Activated CD4-positive, alpha-beta T cell treated with anti-CD3 and anti-CD28 coated beads, Interleukin-2, amount 50 U/mL, for 24 hours (primary cell): ENCODE measurements at places on chromosomes 5 and 9.
A peak's percentile ranks its signal among the peaks of the same experiment; 100 is the strongest.

GRCh38 chr9:15889555-15889954 is 336.7 kb downstream of the CCDC171 start:
- no peak for DNase-seq

DNA sequence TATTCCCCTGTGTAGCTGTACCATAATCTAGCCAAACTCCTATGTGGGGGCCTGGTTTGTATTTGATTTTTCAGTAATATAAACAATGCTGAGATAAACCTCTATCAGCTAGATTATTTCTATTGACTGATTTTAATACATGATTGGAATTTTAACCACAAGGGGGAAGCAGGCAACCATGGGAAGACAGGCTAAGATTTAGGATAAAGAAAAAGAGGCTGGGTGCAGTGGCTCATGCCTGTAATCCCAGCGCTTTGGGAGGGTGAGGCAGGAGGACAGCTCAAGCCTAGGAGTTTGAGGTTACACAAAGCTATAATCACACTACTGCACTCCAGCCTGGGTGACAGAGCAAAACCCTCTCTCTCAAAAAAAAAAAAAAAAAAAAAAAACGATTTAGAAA is 18.1 kb upstream of the GPX3 start:
- DNase-seq, result no peak

DNA sequence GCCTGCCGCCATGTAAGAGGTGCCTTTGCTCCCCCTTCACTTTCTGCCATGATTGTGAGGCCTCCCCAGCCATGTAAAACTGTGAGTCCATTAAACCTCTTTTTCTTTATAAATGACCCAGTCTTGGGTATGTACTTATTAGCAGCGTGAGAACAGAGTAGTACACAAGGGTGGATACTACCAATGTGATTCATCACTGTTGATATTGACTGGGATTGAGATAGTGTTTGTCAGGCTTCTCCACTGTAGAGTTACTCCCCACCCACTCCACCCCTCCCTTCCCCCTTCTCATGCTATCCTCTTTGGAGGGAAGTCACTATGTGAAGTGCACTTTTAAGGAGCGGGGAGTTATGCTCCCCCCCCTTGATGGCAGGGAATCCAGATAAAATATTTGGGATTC is 11.4 kb upstream of the CRHBP start:
- DNase-seq, result no peak

DNA sequence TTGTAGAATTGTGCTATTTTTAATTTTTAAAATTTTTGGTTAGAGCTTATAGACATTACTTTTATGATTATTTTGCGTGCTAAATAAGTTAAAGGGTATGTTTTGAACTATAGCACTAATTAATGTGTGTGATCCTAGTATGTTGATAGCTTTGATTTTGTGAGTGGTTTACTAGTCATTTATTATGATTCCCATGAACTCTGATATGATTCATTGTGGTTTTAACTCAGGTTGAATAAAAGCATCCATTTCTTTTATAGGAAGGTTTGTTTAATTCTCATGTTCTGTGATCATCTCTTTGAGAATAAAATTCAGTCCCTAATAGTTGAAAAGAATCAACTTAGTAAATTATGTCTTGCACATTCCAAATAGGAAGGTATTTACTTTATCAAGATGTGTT is 22.5 kb downstream of the C5orf22 start:
- DNase-seq, result no peak

- DNase-seq, result no peak
These were observed 132.7 kb upstream of the ERCC6L2 start for GRCh38 chr9:95742821-95743220.

GRCh38 chr5:125177340-125177739 is 430.9 kb upstream of the ZNF608 start:
- DNase-seq, result no peak

DNA sequence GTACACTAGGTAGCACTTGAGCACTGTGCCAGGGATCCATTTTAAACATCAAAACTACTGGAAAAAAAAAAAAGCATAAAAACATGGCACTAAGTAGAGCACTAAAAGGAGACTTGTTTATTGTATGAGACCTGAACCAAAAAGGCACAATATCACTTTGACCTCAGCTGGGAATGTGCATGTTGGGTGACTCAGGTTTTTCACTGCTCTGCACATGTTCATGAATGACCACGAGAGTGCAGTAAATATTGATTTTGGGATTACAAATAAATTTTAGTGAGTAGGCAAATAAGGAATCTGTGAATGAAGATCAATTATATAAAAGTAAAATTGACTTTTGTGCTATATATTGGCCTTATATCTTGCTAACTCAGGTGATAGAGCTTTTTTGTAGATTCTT is 11.8 kb downstream of the RMI1 start:
- DNase-seq, result no peak

DNA sequence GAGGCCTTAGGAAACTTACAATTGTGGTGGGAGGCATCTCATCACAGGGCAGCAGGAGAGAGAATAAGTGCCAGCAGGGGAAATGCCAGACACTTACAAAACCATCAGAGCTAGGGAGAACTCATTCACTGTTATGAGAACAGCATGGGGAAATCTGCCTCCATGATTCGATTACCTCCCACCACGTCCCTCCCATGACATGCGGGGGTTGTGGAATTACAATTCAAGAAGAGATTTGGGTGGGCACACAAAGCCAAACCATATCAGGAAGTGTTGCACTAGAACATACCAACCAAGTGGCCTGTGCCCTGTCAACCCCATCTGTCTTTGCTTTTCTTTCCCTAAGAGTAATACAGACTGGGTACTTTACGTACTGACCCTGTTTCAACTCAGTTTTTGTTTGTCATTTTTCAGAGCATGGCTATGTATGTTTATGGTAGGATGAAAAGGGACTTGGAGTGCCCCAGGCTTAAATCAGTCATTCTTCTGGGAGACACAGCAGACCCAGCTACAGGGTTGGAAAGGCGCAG is 58.3 kb upstream of the TGFBR1 start:
- DNase-seq, result no peak

DNA sequence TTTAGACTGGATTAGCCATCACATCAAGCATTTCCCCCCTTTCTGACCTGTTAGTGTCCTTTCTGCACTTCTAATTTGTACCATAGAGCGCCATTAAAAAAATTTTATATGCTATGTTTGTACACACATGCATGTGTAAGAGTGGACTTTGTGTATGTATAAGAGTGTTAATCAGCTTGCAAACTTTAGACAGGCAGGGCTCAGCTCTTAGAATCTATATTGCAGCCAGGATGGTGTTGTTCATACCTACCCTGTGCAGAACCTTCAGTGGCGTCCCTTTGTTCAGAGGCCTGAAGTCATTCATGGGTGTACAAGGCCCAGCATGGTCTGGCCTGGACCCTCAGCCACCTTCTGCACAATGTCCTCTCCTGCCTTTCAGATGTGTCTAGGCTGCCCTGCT is 19.7 kb downstream of the ZSWIM6 start:
- DNase-seq, result no peak

DNA sequence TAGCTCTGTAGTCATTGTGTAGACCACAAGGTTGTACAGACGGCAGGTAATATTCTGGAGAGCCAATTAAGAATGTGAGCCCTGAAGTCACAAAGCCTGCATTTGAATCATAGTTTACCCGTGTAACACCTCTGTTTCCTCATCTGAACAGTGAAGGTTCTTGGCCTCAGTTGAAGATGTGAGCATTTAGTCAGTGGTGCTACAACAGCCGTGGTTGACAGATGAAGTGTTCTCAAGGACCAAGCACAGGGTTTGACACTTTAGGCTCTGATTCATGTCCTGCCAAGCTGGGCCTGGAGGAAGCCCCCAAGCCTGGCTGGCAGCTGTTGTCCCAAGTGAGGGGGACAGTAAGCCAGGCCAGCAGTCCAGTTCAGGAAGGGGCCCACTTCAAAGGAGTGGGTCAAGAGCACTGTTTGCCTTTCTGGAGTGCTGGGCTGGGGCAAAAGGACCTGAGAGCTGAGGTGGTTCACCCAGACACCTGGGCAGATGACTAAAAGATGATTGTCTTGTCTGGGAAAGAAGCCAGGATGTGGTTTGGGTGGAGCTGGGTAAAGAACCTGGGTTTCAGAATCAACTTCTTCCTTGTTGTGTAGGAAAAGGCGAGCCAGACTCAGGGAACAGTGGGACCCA is 20.7 kb downstream of the FAXDC2 start:
- DNase-seq, result no peak

GRCh38 chr5:143576711-143577484 is 173.4 kb upstream of the NR3C1 start:
- no peak for DNase-seq

GRCh38 chr9:91101611-91102168 is 260.0 kb downstream of the AUH start:
- peak; percentile 68 for DNase-seq

- no peak for DNase-seq
These were observed 394.2 kb downstream of the MLLT3 start for GRCh38 chr9:20228096-20228495.

GRCh38 chr5:91189480-91190313 is 193.4 kb downstream of the ARRDC3 start:
- no peak for DNase-seq

DNA sequence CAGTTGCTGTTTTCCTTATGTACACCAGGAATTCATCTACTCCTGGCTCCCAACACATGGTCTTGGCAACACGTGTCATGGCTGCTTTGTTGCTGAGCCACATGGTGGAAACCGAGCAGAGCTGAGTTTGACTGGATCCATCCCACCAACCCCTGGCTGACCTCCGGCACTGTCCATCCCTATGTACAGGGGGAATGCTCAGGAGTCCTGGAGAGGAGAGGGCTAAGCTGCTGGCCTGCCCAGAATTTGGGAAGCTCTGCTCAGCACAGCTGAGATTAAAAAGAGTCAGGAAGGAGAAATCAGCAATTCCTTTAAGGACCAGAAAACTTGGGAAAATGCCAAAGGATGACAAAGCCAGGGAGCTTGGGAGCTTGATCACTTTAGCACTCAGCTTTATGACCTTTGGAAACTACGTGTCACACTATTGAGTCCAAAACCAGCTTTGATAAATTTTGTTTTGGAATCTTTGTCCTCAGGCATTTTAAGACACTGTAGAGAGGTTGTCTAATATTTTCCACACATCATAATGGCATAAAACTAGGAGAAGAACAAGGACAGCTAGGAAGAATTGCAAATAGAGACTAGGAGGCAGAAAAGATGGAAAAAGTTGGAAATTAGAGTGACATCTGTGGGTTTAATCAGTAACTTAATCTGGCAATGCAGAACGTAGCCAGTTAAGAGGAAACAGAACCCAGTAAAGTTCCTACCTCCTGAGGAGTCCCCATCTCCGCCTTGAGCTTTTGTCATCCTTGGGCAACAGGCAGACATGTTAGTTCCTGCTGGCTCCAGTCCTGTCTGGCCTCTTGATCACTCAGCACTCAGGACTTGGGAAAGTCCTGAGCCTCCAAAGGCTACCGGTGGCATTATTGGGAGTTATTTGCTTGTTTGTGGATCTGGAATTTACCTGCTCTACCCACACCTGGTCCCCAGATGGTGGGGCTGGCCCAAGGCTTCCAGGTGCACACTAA is 62.5 kb upstream of the PLPP1 start:
- DNase-seq, result no peak

GRCh38 chr5:103764403-103764802 is 201.8 kb upstream of the NUDT12 start:
- no peak for DNase-seq

DNA sequence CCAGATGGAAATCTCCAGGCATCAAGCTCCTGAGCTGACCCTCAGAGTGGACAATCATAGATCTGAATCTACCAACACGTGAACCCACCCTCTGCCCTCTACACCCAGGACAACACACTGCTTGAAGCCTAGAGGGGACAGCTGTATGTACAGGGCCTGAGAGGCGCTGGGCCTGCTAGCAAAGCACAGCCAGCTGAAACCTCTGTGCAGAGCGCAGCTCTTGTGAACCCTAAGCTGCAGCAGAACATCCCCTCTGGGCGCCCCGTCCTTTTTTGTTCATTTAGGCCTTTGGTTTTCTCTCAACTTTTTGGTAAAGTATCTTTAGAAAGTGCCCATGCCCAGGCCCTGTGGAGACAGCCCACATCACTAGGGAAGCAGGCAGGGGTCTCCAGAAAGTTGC is 62.4 kb upstream of the SPTLC1 start:
- DNase-seq, result no peak

- no peak for DNase-seq
These were observed 7.3 kb downstream of the FCN2 start for GRCh38 chr9:134887686-134888602.

GRCh38 chr5:93572101-93572607 is 8.9 kb downstream of the NR2F1-AS1 start:
- DNase-seq, result no peak

DNA sequence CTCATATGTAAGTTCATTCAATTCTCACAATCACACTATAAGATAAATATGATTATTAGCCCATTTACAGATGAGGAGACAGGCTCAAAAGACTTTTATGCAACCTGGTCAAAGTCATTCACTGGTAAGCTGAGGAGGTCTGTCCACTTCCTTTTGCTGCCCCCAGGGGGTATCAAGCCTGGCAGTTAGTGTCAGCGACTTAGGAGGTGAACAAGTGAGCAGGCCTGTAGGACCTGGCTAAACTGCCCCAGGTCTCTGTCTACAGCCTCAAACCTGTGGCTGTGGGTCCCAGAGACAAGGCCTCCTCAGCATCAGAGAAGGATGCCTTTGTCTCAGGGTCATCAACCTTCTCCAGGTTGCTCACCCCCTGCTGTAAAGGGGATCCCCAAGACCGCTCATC is 10.4 kb downstream of the TGFBI start:
- no peak for DNase-seq

DNA sequence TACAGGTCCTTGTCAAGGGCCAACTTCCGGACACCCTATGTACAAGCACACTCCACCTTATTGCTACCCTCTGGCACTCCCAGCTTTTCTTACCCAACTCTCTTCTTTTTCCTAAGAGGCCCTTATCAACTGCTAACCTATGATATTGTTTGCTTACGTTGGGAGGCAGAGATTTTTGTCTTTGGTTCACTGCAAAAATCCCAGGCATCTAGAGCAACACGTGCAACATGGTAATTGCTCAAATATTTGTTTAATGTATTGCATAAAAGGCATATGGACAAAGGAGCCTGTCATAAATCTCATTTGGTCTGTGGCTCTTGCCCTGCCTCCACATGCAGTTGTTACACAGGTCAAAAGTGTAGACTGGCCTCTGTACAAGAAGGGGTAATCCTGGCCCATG is 35.8 kb upstream of the ATP10B start:
- DNase-seq, result no peak

DNA sequence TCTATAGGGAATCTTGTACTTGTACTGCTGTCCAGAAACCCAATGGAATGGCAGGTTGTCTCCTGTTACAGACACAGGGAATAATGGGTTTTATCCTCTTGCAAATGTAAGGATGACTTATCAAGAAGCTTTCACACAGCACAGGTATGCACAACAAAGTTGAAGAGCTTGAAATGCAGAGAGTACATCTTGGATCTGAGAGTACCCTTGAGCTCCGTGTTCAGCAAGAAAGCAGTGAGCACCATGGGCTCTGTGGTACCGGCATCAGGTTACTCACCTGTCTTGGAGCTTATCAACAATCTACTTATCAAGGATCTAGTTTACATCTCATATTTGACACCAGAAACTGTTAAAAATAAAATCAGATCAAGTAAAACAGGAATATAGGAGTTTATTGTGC is 22.0 kb upstream of the EMB start:
- DNase-seq, result no peak

DNA sequence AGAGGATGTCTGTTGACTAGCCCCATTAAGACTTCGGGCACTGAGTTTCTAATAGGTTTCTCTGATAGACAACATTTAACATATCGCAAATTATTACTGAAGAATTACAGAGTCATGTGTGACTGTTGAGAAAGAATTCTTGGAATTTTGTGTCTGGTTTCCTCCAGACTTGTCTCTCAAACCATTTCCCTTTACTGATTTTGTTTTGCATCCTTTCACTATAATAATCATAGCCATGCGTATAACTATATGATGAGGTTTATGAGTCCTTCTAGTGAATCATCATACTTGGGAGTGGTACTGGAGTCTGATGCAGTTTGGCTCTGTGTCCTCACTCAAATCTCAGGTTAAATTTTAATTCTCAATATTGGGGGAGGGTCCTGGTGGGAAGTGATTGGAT is 27.0 kb downstream of the ZNF169 start:
- no peak for DNase-seq
